NCI-H460 (cell line): ENCODE measurements at places on chromosomes 2 and 18. TPM values are rescaled to one million over a fixed set of nuclear protein-coding genes. Genes with fewer than 3 reads are reported as not detected.
A peak's percentile ranks its signal among the peaks of the same experiment; 100 is the strongest.

HOXD10 gene
- total RNA-seq: 0.25 TPM in 1 of 2 replicates, not detected in the other

COL4A3 gene
- 4.0 and 5.5 TPM in 2 replicates for total RNA-seq

TMEM37 gene
- 1.4 and 2.5 TPM in 2 replicates for total RNA-seq

- DNase-seq: no peak
These were observed 3.3 kb downstream of the SP110 start for GRCh38 chr2:230216489-230216888.

DNA sequence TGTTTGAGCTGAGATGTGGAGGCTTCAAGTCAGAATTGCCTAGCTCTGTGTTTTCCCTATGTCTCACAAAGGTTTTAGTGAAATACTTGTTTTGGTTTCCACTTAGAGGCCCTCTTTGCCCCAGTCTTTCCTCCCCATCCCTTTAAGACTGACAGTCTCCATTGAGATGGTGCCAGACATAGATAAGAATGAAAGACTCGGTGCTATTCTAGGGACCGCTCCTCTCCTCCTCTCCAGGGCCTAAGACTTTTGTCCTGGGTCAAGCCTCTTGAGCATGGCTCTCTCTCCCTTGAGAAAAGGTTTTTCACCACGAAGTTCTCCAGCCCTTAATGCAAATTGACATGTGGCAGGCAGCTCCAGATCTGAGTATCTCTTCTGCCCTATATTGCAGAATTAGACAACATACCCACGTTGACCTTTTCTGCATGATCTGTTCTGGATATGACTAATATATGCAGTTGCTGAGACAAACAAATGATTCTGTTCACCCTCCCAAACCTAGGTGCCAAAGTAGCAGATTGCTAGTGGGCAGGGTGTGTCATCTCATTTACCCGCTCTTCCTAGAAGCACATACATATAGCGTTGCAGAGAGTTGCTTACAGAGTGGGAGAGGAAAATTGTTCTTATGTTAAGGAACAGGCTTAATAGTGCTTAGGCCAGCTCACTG is 47.5 kb upstream of the ACSL3 start:
- peak; percentile 63 for DNase-seq

GRCh38 chr2:96715658-96716057 is 24.2 kb downstream of the LMAN2L start:
- DNase-seq: peak; percentile 26

ACMSD gene
- total RNA-seq: not detected in 2 replicates

CHAC2 gene
- total RNA-seq: 26.1 and 31.3 TPM in 2 replicates

DHRS9 gene
- total RNA-seq: not detected in 2 replicates

- no peak for DNase-seq
These were observed 7.2 kb downstream of the STK36 start for GRCh38 chr2:218679119-218679518.

CHRND gene
- total RNA-seq: 0.05 TPM in 1 of 2 replicates, not detected in the other

DNA sequence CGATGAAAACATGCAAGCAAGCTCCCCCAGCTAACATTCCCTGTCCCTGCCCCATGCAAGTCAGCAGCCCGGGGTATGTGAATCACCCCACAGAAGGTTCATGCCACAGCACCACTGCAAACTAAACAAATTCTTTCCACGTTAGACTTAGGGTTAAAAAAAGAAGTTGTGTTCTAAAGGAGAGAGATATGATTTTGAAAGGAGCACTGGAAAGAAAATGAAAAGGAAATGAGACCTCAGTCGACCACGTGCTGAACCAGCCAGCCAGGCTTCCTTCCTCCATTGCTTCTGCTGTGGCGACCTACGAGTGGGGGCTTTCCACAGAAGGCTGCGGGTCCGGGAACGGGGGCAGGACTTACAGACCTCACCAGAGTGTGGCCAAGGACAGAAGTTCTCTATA is 52.0 kb downstream of the ARL4C start:
- no peak for DNase-seq

GRCh38 chr18:36729197-36729596 is 99.6 kb downstream of the TPGS2 start:
- DNase-seq: no peak

USP34 gene
- 80.4 and 107 TPM in 2 replicates for total RNA-seq

DNA sequence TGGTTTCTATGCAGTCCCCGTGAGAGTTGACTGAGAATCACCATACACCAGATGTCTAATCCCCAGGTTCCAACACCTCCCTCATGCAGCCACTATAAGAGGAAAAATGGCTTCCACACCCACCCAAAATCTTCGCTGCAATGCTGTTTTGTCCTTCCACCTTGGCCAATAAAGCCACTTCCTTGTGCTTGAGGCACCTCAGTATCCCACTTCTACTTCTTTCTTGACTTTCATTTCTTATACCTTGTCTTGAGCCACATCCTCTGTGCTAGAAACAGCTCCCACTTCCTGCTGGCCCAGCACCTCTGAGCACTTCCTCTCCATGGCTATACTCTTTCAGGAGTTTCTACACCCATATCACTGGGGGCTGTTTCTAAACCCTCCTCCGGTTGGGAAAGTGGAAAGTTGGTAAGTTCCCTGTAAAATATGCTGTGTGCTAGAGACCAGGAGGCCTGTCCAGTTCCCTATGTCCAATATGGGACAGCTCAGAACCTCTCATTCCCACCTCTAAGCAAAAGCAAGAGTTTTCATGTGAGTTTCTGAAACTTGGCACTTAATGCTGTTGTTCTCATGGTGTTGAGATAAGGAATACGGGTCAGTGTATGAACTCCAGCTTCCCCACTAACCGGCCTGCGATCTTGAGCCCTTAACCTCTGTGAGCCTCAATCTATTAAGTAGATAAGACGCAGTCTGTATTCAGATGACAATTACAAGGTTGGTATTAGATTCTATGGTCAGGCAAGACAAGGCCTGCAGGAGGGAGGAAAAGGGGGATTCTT is 209.1 kb upstream of the ID2 start:
- no peak for DNase-seq

COL3A1 gene
- 17.5 and 20.5 TPM in 2 replicates for total RNA-seq

DNA sequence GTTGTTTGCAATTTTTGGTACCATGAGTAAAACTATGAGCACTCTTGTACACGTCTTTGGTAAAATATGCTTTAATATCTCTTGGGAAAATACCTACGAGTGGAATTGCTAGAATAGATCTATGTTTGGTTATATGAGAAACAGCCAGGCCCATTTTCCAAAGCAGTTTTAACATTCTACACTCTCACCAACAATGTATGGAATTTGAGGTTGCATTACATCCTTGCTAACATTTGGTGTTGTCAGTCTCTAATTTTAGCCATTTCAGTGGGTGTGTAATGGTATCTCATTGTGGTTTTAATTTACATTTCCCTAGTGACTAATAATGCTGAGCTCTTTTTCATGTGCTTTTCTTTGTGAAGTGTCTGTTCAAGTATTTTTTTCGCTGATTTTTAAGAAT is 118.9 kb upstream of the TCF4 start:
- DNase-seq: no peak

DNA sequence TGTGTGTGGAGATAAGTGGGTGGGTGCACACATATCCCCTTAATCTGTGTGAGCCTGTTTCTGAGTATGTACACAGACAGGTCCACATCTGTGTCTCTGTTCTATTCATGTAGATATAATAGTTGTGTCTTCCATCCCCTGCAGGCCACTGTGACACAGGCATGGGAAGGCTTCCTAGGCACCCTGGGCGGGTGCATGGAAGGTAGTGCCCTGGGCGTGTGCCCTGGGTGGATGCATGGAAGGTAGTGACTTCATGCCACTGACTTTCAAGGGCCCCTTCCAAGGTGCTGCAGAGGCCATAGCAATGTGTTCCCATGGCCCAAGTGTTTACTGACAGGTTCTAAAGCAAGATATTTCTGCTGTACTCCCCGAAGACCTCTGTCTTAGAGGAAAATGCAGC is 462.5 kb upstream of the HS6ST1 start:
- DNase-seq: no peak

ADAM23 gene
- 17.6 and 24.6 TPM in 2 replicates for total RNA-seq

DNA sequence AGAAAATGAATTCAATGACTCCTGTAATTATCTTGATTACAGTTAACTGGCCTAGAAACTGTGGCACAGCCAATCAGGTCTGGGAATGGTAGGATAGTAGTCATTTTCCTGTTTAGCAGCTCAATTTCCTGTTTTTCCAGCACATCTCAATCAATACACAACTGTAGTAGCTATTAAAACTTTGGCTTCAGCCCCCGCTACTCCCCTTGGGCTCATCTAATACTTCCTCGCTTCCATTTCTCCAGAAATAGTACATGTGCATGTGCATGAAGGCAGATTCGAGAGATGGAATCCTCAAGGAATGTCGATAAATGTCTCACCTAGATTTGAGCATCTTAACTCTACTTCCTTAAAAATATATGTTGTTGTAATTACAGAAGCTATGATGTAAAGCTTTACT is 9.7 kb downstream of the COBLL1 start:
- DNase-seq: no peak

GRCh38 chr2:101113441-101114267 is 37.5 kb downstream of the TBC1D8 start:
- peak; percentile 90 for DNase-seq

DNA sequence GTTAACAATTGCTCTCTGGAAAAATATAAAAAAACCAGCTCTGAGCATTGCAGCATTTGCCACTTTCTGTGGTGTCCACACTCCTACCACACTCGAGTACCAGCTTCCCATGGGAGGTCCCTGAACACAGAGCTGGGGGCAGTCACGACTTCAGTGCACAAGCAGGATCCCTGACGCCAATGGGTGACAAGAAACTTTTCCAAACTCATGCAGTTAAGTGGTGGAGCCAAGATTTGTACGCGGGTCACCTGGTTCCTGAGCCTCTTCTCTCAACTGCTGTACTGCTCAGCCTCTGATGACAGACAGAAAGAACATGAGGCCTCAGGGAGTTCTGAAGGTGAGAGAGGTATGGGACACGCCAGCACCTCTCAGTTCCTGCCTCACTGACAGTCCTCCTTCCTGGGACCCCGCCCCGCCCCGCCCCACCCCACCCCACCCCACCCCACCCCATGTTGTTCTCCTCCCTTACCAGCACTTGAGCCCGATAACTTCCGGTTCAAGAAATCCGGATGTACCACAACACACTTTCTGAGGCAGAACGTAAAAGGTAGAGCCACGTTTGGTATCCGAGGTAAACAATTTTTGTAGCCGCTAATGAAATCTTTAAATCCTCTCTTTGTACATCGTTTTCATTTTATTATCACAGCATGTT is 287.6 kb downstream of the MYCN start:
- DNase-seq: no peak
